ENCODE measurements at places on chromosomes 1 and 21.

- DNase-seq, result no peak
These were observed 45.4 kb upstream of the IGSF21 start for GRCh38 chr1:18062185-18062584.

DNA sequence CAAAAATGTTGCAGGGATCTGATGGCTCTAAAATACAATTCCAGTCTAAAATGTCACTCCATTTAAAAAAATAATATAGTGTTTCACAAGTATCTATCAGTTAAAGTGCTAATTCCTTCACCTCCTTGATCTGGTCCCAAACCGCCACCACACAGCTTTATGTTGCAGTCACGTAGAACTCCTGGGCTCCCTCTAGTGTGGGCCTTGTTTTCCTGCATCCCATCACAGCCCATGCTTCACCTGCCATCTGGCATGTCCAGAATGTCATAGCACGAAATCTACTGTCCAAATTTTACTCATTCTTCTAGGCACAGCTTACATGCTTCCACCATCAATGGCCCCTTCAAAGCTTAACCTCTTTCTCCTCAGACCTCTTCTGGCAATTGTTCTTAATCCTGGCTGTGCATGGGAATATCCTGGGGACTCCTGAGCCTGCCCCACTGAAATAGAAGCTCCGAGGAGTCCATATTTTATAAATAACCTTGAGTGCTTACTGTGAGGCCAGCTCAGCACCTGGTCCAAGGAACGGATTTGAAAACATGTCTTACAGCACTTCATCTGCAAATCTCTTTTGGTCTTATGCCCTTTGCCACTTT lies 15.5 kb downstream of the FYB2 start:
- DNase-seq, result peak; percentile 49

DNA sequence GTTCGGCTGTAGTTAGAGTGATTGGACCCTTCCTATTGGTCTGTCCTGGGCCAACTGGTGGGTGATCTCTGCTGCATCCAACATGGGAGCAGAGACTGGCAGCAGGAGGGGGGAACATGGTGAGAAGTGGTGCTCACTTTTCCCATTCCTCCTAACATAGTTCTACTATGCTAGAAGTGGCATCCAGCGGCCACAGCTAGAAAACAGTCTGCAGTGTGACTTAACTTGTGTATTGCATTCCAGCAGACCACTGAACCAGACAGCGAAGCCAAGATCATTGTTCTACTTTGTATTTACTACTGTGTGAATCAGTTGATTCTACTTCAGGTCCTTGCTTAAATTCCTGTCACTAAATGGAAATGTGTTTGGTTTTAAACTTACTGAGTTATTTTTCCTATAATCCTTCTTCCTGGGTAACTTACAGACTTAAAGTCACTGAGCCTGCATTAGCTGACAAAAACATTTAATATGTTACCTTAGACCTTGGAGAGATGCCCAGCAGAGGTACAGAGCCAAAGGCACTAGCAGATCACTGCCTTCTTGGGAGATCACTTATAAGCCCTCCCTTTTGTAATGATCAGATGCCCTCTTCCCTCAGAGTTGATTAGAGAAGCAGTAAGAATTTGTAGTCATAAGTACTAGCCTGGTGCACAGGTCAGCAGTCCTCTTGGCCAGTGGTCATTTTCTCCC lies 8.2 kb downstream of the FABP3 start:
- DNase-seq, result no peak

DNA sequence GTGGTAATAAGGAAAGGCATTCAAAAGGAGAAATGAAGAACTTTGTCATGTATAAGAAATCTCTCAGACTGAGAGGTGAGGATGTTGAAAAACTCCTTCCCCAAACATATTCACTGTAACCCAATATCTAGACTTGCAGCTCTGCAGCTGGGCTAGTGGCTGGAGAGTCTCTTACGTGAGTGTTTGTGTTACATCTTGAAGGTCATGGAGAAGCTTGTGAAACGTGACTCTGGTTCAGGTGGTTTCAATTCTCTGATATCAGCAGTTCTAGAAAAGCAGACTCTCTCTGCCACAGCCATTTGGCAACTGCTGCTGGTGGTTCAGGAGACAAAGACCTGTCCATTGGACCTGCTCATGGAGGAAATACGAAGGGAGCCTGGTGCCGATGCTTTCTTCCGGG lies 55.0 kb upstream of the EPHA8 start:
- DNase-seq, result no peak

GRCh38 chr1:198638894-198639635 lies at the start of gene PTPRC:
Gene PTPRC, plus strand, starts transcription at chr1:198639040. Its CDS starts 229 bp downstream, at chr1:198639269.
- no peak for DNase-seq

DNA sequence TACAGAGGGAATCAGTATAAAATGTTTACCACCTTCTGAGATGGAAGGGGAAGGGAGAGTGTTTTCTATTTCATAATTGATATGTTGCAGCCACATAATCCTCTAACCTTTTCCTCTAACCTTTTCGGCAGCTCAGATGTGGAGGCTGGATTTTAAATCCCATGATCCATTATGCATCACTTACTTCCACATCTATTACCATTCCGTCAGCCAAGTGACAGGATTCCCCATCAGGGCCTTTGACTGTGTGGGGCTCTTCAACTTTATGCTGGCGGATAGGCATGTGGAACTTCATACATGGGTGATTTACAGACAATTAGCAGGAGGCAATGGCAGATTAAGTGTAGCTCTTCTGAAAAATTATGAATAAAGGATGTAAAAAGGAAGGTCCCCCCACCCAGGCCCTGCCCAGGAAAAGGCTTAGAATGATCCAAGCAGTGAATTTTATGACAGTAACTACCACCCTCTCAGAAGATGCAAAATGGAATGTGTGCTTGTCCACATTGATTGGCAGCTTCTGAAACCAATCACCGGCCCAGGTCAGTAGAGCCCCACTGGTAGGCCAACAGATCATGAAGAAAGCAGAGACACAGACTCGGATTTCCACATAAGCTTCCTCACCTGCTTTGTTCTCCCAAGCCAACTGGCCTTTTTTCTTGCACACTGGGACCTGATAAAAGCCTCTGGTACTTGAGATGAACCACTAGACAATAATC lies 147.0 kb downstream of the ST6GALNAC5 start:
- DNase-seq, result no peak

DNA sequence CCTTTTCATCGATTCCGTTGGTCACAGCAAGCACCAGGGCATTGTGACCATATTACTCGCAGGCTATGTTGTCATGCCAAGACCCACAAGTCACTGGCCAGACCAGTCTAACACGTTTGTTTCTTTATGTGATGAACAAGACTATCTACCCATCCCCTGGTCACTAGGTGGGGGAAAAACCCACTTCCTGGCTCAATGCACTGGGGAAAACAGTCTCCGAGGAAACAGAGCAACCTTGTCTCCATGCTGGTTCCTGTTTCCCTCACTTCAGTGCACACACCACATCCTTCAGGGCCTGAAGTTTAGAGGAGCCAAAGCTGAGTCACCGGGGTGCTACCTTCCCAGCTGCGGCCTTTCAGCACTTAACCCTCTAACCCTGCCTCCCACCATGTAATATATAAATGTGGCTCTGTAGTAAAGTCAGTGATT lies 20.9 kb downstream of the ERICH3 start:
- DNase-seq, result no peak

DNA sequence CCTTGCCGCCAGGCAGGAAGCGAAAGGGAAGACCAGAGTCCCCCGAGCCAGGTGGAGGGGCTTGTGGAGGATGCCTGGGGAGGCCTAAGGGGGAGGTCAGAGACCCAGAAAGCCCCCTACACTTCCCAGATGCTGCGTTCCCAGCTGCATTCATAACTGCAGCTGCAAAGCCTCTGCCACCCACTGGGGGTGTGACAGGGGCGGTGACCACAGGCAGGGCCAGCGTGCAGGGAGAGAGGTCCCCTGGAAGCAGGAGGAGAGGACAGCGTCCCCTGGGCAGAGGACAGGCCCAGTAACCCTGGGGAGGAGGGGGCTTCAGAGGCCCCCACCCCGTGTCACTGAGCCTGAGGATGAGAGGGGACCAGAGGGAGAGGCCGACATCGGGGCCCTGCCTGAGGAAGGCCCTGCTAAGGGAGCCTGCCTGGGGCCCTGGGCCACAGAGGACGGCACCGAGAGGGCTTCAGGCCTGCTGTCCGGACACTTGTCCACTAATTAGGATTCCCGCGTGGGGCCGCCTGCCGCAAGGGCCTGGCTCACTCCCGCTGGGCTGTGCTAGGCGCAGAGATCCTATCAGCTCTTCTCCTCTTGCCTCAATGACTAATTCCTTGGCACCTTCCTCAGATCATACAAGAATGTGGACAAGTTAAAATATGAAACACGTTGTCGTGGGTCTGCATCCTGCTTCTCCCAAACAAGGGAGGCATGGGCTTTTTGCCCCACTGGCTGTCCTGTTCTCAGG lies 49.1 kb upstream of the CCDC27 start:
- no peak for DNase-seq

GRCh38 chr1:24329797-24330543 lies 10.8 kb downstream of the GRHL3 start:
- no peak for DNase-seq

DNA sequence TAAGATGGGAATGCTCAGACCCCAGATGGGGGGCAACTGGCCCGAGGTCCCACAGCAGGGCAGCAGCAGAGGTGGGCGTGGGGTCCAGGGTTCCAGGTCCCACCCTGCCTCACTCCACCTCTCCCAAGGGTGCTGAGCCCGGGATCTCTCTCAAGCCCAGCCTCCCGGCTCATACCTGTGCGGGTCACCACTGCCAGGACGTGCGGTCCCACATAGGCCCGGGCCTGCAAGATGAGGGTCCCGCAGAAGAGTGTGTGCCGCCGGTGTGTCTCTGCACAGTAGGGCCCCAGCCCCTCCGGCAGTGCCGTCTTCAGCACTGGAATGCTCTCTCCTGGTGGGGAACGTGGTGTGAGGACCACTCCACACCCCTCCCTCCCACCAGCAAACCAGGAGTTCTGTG lies 14.9 kb downstream of the ATP13A2 start:
- no peak for DNase-seq

DNA sequence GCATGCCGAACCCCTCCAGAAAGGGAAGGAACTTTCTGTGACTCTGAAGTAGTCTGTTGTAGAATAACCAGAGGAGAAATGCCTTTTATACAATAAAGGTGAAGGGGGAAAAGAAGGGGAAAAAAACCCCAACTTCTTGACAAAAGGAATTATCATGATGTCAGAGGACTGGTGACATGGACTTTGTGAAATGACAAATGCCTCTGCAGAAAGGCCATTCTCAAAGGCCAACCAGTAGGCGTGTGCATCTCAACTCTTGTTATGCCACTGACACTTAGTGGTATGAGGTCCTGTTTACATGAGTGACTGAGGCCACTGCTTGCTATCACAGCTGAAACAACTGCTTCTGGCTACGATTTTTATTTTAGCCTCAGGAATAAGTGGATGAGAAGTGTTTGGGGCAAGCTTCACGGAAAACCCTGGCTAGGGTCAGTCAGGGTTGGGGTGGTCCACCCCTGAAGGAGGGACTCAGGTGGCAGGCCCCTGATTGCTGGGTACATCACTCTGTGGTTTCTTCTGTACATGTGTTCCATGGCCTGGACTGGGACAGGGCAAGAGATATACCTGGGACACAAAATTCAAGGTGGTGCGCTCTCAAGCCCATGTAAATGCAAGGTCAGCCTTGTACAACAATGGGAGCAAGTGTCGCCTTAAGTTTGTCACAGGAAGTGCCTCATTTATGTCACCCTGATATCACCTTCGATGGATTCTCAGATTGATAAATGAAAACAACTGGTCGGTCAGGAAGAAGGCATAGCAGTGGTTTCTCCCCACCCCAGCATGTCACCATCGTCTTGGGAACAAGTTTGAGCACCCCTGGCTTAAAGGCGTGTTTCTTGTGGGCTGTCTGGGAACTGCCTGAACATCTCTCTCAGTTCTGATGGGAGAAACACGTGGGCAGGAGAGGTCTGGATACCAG lies 12.4 kb downstream of the RUNX1 start:
- DNase-seq, result no peak

DNA sequence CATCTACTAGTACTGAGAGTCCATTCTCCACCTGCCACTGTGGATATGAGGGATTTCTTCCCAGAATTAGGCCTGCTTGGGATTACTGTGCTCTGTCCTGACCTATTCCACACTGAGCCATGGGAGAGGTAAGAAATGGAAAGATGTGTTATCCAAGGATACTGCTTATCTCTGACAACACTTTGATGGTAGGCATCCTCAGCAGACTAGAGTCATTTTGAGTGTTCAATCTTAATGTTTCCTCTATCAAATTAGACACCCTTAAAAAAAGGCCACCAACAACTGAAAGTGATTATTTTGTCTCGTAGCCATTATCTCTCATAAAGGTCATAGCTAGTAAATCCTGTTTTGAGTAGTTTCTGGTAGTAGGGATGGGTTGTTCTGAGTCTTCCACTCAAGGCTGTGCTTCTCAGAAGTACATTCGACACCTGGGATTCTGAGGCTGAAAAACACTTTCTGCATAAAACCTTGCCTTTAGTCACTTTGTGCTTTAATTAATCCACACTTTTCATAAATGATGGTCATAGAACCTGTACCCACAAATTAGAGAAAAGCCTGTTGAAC lies 8.8 kb downstream of the ATPAF1 start:
- DNase-seq, result no peak

DNA sequence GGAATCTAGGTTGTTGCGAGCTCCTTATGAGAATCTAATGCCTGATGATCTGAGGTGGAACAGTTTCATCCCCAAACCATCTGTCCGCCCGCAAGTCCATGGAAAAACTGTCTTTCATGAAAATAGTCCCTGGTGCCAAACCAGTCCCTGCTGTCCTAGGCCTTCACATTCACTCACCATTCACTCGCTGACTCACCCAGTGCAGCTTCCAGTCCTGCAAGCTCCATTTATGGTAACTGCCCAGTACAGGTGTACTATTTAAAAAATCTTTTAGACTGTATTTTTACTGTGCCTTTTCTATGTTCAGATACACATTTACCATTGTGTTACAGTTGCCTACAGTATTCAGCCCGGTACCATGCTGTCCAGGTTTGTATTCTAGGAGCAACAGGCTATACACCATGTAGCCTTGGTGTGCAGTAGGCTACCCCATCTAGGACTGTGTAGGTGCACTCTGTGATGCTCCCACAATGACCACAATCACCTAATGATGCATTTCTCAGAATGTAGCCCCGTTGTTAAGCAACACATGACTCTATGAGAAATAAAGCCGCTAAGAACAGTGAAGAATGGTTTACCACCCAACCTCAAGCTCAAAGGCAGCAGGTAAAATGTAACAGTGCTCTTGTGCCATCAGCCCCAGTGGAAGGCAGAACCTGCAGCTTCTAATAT lies 2.4 kb downstream of the ECHDC2 start:
- DNase-seq, result no peak

DNA sequence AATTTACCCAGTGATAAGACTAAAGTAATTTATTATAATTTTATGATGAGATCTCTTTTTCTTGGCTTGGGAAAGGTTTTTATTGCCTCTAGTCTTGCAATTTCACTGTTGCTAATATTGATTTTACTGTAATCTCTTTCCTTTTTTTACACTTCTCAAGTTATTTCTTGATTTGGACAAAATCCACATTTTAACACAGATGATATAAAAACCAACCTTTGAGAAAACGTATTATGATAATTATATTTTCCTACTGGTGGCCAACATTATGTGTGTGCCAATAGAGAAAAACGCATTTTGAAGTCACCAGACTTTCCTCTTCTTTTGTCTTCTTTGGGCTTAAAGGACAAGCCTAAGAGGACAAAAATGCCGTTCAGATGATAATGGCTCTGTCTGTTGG lies 314.9 kb downstream of the PRDM2 start:
- no peak for DNase-seq
